NCI-H1417 (cell line): ENCODE measurements at places on chromosomes 6 and 20.

- DNase-seq: no peak
Observed at GRCh38 chr20:53296025-53296424, 297.6 kb downstream of the ZNF217 start.

DNA sequence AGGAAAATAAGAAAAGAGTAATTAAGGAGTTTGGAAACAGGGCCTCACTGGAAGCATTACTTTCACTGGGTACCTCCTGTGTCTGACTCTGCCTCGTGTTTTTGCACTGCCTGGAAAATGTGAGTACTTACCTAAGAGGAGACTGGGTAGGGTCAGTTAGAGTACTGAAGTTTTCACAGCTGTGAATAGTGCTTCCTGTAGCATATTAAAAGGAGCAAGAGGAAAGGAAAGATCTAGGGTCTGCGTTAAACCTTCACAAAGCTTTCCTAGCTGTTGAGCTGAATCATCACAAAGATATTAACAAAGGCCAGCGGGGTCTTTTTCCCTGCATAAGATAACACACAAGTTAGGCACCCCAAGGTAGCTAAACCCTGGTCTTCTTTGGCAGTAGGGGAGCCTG is 82.3 kb downstream of the MLIP start:
- no peak for DNase-seq

DNA sequence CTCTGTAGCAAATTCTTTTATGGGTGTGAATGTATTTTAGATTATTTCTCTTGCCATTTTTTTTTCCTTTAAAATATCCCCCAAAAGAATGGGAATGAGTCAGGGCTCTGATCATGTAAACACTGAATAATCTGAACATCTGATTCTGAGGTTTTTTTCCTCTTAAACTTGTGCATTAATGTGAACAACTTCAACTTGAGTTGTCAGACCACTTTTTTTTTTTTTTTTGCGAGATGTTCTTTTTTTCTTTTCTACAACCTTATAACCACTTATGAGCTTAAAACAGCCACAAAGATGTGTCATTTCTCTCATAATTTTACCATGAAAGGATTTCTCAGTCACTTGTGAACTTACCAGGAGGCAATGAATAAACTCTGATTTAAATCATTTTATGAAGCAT is 85.3 kb downstream of the TBC1D7 start:
- DNase-seq: no peak

DNA sequence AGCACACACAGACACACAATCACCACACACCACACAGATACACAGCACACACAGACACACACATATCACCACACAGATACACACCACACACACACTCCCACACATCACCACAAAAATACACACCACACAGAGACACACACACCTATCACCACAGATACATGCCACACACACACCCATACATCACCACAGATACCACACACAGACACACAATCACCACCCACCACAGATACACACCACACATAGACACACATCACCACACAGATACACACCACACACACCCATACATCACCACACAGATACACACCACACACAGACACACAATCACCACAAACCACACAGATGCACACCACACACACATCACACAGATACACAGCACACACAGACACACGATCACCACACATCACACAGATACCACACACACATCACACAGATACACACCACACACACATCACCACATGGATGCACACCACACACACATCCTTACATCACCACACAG is 74.0 kb downstream of the GRM4 start:
- no peak for DNase-seq

DNA sequence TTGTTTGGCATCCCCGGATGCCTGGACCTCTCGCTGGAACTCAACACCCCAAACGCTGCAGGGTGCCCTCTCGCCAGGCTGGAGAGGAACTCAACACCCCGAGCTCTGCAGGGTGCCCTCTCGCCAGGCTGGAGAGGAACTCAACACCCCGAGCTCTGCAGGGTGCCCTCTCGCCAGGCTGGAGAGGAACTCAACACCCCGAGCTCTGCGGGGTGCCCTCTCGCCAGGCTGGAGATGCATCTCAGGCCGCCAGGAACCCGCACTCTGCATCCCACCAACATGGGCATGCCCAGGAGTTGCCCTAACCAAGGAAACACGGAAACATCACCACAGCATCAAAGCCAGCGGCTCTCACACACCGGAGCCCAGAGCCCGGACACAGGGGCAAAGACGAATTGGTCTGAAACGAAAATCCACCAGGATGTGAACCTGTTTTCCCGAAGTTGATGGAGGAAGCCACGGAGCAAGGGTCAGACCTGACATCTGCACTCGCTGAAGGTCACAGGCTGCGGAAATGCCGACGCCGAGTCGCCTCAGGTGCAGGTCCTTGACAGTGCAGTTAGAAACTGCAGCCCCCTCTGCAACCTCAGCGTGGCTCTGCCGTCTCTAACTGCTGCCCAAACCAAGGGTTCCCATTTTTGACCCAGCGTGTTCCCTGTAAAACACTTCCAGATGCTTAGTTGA is 37.5 kb downstream of the DLL1 start:
- DNase-seq: peak; percentile 61

DNA sequence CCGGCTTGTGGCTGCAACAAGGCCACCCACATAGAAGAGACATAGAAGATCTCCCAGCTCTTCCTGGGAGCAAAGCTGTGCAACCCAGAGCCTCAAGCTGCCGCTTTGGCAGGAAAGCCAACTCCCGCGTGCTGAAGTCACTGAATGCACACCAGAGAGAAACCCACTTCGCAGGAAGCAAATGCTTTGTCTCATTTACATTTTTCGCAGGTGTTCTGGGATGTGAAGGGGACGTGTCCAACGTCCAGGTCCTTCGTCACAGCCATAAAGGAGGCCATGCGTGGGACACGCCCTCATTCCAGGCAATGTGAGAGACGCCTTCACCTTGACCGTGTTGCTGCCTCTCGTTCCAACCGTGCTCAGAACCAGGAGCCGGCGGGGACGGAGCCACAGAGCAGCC is 24.4 kb downstream of the KCNQ2 start:
- peak; percentile 19 for DNase-seq

DNA sequence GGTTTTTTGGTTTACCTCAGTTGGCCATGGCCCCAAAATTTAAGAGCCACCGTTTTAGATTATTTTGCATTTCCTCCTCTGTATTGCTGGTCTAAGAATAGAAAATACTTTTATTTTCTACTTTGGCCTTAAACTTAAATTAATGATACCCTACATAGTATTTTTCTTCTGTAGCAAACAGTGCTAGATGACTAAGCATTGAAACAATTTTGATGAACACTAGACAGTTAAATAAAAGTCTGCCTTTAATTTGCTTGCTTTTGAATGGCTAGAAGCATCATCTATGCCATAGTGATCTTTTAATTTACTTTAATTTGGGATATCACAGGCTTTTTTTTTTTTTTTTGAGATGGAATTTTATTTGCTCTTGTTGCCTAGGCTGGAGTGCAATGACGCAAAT is 106.4 kb downstream of the CD109 start:
- DNase-seq: no peak

DNA sequence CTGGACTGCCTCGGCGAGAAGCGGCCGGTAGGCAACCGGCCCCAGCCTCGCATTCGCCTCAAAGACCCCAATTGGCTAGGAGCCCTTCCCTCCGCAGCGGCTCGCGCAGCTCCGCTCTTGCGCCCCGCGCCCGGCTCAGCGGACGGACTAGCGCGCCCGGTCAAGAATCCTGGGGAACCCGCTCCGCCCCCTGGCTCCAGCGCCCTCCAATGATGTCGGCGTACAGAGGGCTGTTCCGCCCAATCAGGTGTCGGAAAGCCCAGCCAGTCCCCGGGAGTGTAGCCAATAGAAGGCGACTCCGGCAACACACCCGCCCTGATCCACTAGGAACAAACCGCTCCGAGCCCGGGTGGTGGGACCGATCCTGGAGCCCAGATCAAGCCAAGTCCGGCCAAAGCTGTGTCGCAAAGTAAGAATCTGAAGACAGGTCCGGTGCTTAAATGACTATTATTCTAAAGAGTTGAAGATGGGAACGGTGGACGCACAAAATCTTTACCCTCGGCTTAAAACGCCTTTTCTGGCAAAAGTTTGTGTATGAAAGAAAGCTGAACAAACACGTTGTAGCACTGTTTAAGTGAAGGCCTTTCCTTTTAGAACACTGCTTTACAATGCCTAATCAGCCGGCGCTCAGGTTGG is 132.2 kb downstream of the OGFRL1 start:
- DNase-seq: peak; percentile 94

DNA sequence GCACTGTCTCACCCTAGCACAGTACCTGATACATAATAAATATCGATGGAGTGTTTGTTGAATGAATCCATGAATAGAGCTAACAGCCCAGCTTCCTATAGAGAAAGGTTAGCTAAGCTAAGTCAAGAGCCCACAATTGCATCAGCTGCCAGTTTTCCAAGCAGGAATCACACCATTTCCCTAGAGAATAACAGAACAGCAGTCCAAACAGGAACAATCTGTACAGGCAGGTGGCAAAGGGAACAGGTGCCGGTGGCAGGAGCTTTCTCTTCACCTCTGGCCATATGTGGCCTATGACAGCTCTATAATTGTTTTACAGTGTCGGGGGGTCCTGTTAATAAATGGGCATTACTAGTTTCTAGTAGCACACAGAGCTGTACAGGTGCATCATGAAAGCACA is 38.8 kb downstream of the ISM1 start:
- peak; percentile 54 for DNase-seq

DNA sequence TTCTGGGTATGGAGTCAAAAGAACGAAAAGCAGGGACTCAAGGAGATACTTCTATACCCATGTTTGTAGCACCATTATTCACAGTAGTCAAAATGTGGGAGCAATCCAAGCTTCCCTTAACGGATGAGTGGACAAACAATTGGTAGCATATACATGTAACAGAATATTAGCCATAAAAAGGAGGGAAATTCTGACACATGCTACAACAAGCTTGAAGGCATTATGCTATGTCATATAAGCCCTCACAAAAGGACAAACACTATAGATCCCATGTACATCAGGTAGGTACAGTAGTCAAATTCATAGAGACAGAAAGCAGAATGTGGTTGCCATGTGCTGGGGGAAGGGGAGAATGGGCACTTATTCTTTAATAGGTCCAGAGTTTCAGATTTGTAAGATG is 37.6 kb downstream of the CDK19 start:
- no peak for DNase-seq

GRCh38 chr20:42255821-42256220 is 637.6 kb upstream of the CHD6 start:
- no peak for DNase-seq

DNA sequence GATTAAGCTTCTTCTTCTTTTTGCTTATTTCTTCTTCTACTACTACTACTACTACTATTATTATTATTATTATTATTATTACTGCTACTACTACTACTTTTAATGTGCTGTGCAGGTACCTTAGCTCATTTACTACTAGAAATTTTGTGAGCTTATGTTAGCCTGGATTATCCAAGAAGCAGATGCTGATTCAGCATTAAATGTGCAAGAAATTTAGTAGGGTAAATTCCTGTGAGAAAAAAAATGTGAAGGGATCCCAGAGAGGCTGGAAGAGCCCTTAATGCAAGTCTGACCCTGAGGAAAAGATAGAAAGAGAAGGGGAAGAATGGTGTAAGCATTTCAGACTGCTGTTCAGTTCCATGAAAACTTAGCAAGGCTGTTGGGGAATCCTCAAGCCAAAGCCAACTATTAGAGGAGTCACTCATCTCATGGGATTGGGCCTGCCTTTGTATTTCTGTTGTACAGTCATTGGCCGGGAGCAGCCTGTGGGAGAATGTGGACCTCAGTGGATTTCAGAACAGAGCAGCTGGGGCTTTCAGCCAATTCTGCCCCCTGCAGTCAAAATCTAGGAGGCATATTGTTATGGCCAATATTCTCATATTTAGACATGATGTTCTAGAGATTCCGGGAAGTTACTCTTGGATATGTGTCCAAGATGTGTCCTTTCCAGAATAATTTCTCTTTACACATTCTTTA is 37.2 kb upstream of the TSPYL1 start:
- no peak for DNase-seq

DNA sequence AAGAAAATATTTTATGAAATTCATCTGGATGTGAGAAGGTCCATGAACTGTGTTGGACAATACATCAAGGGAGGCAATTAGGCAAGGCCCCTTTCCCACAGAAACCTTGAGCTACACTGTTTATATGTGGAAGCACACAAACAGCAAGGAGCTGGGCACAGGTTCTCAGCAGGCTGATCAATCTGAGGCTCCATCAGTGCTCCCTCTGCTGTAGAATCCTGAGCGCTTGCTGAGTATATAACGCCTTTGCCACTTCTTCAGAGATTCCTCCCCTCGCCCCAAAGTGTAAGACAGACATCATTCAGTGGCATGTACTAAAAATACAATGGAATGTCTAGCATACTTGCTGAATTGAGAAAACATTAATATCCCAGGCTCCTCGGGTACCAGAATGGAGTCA is 146.9 kb downstream of the PRKN start:
- no peak for DNase-seq

- peak; percentile 18 for DNase-seq
Observed at GRCh38 chr20:52361650-52362049, 170.1 kb upstream of the ZFP64 start.

DNA sequence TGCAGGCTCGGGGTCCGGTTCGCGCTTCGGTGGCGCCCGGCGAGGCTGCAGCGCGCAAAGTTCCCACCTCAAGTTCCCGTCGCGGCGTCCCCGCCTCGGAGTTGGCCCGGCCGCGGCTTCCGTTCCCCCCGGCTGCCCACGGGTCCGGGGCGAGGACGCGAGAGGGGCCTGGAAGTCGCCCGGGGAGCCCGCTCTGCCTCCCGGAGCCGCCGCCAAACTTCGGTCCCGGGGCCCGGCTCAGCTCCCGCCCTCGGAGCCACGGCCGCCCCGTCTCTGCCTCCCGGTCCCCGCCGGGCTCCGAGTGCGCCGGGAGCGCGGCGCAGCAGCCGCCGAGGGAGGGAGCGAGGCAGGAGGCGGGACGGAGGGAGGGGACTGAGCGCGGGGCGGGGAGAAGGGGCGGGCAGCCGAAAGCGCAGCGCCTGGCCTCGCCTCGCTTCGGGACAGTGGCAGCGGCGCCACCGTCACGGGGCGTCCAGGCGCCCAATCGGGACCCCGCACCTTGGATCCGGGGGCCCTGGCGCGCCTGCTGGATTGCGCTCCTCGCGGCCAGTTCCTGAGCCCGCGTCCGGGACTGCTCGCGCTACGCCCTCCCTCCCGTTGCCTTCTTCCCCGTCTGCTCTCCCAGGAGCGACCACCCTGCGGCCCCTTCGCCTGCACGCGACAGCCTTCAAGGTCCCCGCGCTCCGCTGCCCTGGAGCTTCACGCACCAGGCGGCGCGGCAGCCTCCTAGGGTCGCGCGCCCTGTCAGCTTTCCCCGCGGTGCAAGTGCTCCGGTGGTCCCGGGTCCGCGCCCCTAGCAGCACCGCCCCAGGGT is at the start of gene KCNG1:
TSS of gene KCNG1 (minus strand) at position 305 of the 814 bp plus-strand sequence. CDS start 12,769 bp downstream, outside the sequence.
- no peak for DNase-seq

GRCh38 chr20:58433759-58434158 is 44.7 kb downstream of the VAPB start:
- DNase-seq: no peak
